ENCODE measurements at places on chromosomes 7 and 10.
A peak's percentile ranks its signal among the peaks of the same experiment; 100 is the strongest.

DNA sequence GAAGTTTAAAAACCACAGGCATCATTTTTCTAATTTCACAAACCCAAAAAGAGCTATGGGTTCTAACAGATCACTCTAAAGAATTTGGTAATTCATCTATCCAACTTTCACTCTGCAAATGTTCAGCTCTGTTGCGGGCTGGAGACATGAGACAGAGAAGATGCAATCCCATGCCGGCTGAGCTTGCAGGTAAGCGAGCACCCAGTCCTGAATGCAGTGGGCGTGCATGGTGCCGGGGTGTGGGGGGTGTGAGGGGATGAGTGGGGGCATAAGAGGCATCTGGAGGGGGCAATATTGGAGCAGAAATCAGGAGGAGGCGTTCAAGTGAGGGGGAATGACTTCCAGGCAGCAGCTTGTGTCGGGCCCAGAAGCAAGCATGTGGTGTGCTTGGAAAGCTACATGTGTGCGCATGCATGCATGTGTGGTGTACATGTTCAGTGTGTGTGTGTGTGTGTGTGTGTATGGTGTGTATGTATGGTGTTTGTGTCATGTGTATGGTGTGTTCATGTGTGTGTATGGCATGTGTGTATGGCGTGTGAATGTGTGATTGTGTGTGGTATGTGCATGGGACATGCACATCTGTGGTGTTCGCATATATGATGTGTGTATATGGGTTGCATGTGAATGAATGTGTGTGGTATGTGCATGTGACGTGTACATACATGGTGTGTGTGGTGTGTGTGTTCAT, 172.9 kb downstream of the PRKCQ start:
- DNase-seq: no peak

GRCh38 chr10:74377476-74377875, 226.5 kb downstream of the ADK start:
- DNase-seq: no peak

GRCh38 chr10:69239136-69239535, 19.0 kb downstream of the HKDC1 start:
- DNase-seq: no peak

- DNase-seq: no peak
Measured at GRCh38 chr7:129862682-129863081, 90.1 kb downstream of the UBE2H start.

- DNase-seq: no peak
Measured at GRCh38 chr7:35854311-35854710, 53.5 kb downstream of the SEPTIN7 start.

GRCh38 chr7:23907012-23907411, 197.0 kb downstream of the STK31 start:
- no peak for DNase-seq

DNA sequence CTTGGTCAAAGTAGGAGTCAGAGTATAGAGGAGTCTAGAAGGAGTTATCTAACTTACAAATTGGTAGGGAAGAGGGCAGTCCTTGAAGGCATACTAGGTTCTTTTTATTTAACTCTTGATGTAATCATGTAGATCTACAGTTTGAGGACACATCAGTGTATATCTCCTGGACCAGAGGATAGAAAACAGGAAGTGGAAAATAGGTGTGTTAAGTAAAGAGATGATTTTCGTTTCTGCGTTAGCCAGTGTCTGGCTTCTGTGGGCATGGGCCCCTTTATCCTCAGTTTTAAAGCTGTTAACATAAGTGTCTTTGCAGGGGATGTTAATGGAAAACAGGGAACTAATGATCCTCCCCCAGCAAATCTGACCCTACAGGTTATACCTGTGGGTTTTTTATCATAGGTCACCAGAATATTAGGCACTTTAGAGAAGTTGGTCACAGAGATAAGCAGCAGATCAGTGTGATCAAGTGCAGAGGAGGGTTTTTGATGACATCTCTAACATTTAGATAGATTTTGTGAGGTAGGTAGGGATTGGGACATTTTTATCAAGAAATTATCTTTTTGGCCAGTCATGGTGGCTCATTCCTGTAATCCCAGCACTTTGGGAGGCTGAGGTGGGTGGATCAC, 58.6 kb upstream of the PRSS1 start:
- no peak for DNase-seq

DNA sequence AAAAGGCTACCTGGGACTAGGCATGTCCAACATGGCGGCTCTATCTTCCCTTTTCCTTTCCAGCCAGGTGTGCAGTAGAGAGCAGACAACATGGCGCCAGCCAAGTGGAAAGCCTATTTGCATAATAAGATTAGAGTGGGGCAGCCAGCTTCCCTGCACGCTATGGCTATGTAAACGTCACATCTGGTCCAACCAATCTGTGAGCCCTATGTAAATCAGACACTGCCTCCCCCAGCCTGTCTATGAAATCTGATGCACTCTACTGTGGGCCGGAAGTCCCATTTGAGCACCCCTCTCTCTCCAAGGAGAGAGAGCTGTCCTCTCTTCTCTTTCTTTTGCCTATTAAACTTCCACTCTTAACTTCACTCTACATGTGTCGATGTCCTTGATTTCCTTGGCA, 984.9 kb upstream of the AUTS2 start:
- DNase-seq: no peak

GRCh38 chr10:6478722-6479121, 101.4 kb downstream of the PRKCQ start:
- DNase-seq: no peak

- no peak for DNase-seq
Measured at GRCh38 chr10:106660550-106660949, 504.0 kb downstream of the SORCS1 start.

DNA sequence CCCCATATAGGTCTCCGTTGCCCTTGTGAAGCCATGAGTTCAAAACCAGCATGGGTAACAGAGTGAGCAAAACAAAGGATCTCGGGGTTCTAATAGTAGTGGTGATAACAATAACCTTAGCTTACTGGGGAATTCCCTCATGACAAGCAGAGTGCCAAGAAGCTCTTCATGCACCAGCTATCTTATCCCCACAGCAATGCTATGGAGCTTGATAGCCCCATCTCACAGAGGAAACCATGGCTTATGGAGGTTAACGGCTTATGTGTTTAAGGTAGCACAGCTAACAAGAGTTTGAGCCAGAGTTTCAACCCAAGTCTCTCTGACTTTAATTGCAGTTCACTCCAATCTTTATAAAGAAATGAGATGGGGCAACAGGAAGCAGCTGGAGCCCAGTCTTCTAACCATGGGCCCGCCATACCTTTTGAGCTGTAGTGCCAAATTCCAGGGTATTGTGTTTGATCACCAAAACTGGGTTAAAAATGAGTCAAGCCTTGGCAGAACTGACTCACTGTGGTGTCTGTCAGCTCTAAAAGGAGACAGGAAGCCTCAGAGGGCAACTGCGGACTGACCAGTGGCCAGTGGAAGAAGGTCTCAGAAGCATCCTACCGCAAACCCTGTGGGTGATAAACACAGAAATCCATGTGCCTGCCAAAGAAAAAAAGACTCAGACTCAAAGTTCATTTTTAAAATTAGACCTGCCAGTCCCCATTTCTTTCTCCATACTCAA, 16.5 kb upstream of the PLAU start:
- peak; percentile 94 for DNase-seq

DNA sequence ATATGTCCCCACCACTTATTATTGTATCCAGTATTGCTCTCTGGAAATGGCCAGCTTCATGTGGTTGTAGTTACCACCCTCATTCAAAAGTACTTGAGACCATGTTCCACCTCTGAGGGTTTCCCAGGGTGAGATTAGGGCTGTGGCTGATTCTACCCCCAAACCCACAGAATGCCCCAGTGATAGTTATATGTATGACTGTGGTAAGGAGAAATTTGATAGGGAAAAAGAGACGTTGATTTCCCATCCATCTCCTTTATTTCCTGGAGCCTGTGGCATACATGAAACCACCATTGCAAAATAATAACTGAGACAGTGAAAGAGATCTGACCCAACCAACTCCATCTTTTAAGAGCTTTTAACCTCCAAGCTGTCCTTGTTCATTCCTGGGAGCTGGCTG, 25.2 kb downstream of the ARL5B start:
- DNase-seq: peak; percentile 1

- DNase-seq: no peak
Measured at GRCh38 chr7:29343399-29343798, 148.8 kb downstream of the CHN2 start.

- no peak for DNase-seq
Measured at GRCh38 chr10:113681533-113682470, 2.1 kb downstream of the CASP7 start.

DNA sequence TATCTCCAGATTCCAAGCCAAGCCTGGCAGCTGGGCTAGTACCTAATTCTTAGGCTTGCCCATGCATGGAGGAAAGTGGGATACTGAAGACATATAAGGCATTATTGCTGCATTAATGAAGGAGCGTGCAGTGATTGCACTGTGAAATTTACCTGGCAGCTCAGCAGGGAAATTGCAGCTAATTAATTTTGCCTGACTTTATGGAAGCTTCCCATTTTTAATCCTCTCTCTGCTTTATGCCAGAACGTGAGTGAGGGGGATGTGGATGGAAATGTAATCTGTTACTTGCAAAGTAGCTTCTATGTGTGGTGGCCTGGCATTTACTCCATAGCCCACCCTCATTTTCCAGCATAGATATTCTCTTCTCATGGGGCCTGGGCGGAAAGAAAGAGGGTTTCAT, 134.9 kb downstream of the SH2D4B start:
- DNase-seq: no peak

DNA sequence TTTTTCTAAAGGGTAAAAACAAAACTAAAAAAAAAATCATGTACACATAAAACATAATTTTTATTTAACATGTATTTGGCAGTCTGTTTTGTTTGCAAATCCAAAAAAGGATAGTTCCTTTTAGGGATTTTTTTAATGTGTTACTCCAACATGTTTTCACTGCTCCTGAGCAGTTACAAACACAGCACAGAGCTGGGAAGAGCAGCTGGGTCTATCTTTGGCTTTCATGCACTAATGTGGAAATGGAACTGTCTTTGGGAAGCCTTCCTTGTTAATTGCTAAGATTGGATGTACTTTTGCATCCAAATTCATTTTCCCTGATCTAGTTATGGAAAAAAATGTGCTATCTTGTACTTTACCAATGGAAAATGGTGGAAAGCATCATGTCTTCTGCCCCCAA, 1035.1 kb downstream of the CNTNAP2 start:
- no peak for DNase-seq

GRCh38 chr7:77246026-77246640, 46.5 kb upstream of the FGL2 start:
- DNase-seq: no peak

DNA sequence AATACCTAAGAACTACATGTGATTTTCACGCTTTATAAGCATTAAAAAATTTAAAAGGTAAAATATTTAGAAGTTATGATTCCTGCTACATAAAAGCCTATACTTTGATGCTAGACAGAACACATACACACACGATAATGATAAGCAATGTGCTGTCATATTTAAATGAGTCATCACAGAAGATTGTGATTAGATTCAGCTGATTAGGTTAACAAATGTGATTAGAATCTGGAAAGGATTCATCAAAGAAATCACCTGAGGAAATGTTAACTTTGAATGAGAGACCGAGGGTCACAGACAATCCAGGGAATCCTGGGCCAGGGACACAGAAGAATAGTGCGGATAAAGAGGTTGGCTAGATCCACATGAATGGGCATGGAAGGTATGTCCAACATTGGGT, 42.0 kb upstream of the CYP2C18 start:
- DNase-seq: no peak

DNA sequence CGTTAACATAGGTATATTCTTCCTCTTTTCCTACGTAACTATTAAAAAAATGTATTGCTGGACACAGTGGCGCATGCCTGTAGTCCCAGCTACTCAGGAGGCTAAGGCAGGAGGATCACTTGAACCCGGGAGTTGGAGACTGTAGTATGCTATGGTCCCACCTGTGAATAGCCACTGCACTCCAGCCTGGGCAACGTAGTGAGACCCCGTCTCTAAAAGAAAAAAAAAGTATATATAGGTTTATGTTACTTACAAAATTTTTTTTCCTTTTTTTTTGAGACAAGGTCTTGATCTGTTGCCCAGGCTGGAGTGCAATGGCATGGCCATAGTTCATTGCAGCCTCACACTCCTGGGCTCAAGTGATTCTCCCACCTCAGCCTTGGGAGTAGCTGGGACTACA, 5.6 kb downstream of the NUB1 start:
- no peak for DNase-seq

GRCh38 chr7:126211875-126212274, 1040.9 kb downstream of the GRM8 start:
- DNase-seq: no peak

DNA sequence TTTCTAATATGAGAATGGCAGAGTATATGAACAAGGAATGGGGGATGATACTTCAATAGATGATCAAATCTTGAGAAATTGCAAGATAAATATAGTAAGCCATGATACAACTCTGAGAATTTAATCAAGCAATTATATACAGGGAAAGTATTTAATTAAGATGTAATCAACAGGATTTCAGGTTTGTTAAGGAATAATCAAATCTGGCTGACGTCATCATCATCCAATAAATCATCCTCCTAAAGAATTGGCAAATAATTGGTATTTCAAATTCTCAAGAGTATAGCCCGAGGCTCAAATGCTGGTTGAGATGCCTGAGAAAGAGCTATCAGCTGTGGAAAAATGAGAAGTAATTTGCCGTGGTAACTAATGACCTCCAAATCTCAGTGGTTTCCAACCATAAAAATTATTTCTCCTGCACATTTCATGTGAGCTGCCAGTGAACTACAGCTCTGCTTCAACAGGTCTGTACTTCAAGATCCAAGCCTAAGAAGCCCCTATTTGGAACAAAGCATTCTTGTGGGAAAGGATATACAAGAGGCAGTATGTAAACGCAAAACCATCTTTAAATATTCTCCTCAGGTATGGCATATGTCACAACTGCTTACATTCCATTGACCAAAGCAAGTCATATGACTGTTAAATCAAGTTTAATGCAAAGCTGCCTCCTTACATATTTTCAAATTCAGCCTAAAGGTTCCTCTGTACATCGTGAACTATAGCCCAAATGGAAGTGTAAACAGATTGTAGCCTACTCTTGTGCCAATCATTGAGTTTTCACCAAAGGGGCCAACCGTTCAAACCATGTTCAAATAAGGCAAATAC, 503.0 kb downstream of the KIF20B start:
- peak; percentile 39 for DNase-seq

DNA sequence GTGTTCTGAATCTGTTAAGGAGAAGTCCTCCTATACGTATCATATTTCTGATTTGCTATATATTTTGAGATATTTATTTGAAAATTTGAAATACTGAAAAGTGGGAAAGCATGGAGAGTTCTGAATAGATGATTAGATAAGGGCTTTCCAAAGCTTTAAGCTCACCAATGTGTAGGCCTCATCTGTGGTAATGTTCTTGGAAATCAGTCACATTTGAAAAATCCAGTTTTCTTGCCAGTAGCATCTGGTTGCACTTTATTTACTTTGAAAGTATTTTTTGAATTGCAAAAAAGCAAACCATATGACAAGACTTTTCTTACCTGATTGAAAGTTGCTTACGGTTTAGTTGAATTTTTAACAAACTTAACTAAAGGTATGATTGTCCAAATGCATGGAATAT, 21.7 kb downstream of the ADD3 start:
- peak; percentile 17 for DNase-seq

- no peak for DNase-seq
Measured at GRCh38 chr7:153640586-153640985, 411.6 kb upstream of the DPP6 start.
